T-helper 17 cell (primary cell): ENCODE measurements at places on chromosomes 7 and 10.

GRCh38 chr10:61172182-61172926 is 228.4 kb upstream of the RHOBTB1 start:
- no peak overlapping the region for H3K4me3 ChIP-seq
- no peaks in the 10 kb centered on the region for H3K4me1 ChIP-seq
- no peak overlapping the region for H3K27ac ChIP-seq
- DNase-seq = no peak
- no peaks in the 10 kb centered on the region for H3K27me3 ChIP-seq

GRCh38 chr7:105015390-105015965 is 1.5 kb downstream of the KMT2E start:
- peaks cover 43% of the 10 kb centered on the region for H3K4me1 ChIP-seq
- H3K4me3 ChIP-seq = peak overlapping the region; percentile 98
- peak overlapping the region; percentile 100 for H3K27ac ChIP-seq
- peaks cover 5% of the 10 kb centered on the region for H3K27me3 ChIP-seq

GRCh38 chr7:27961255-27961654 is 219.3 kb downstream of the JAZF1 start:
- H3K27ac ChIP-seq = no peak overlapping the region
- no peaks in the 10 kb centered on the region for H3K4me1 ChIP-seq
- no peaks in the 10 kb centered on the region for H3K27me3 ChIP-seq
- H3K36me3 ChIP-seq = no peaks in the 10 kb centered on the region

GRCh38 chr10:24814568-24815313 is 91.1 kb upstream of the ARHGAP21 start:
- no peak overlapping the region for H3K27ac ChIP-seq
- peaks cover 2% of the 10 kb centered on the region for H3K4me1 ChIP-seq
- peaks cover 8% of the 10 kb centered on the region for H3K27me3 ChIP-seq
- DNase-seq = no peak

DNA sequence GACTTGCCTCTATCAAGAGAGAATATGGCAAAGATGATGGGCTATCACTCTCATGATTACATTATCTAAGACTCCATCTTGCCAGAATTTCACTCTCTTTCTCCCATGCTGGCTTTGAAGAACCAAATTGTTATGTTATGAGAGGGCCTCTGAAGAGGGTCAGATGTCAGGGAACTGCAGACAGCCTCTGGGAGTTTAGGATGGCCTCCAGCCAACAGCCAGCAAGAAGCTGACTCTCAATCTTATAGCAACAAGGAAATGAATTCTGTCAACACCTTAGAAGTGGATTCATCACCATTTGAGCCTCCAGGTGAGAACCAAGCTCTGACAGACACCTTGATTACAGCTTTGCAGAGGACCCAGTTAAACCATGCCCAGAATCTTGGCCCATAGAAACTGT is 33.6 kb downstream of the ZNF22 start:
- H3K27ac ChIP-seq = no peak overlapping the region
- H3K4me1 ChIP-seq = no peaks in the 10 kb centered on the region
- DNase-seq = no peak
- H3K4me3 ChIP-seq = no peak overlapping the region
- no peaks in the 10 kb centered on the region for H3K36me3 ChIP-seq

- DNase-seq = no peak
- peaks cover 8% of the 10 kb centered on the region for H3K4me1 ChIP-seq
- H3K36me3 ChIP-seq = no peaks in the 10 kb centered on the region
Measured at GRCh38 chr10:4865945-4866661, 40.1 kb downstream of the AKR1E2 start.

DNA sequence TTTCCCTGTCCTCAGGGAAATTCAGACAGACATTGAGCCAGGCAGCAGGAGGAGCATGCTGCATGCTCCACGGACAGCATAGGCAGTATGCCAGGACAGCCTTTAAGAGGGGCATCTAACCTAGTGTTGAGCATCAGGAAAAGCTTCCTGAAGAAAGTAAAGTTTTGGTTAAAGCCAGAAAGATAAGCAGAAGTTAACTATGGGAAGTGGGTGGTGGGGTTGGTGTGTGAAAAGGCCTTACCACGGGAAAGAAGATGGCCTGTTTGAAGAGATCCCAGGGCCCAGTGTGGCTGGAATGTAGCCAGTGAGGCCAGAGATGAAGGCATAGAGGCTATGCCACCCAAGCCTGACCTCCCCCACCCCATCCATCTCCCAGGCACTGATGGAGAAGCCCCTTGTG is 102.4 kb upstream of the PLXNA4 start:
- peaks cover 3% of the 10 kb centered on the region for H3K36me3 ChIP-seq
- H3K4me1 ChIP-seq = no peaks in the 10 kb centered on the region
- no peak for DNase-seq
- H3K27me3 ChIP-seq = peaks cover 7% of the 10 kb centered on the region
- H3K27ac ChIP-seq = no peak overlapping the region

DNA sequence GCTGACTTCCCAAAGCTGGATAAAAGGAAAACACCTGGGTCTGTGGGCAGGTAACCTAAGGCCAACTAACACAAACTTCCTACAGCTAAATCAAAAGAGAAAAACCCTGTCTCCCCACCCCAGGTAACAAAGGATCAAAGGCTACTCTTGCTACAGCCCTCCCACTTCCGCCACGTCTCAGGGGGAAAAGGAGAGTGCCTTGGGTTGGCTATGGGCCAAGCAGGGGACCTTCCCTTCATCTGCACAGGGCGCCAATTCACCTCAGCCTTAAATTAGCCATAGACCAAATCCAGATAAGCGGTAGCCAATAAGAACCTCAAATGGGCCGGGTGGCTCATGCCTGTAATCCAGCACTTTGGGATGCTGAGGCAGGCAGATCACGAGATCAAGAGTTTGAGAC is 69.1 kb upstream of the LANCL2 start:
- peaks cover 47% of the 10 kb centered on the region for H3K27me3 ChIP-seq
- no peak overlapping the region for H3K27ac ChIP-seq
- H3K4me1 ChIP-seq = no peaks in the 10 kb centered on the region
- no peak overlapping the region for H3K4me3 ChIP-seq

DNA sequence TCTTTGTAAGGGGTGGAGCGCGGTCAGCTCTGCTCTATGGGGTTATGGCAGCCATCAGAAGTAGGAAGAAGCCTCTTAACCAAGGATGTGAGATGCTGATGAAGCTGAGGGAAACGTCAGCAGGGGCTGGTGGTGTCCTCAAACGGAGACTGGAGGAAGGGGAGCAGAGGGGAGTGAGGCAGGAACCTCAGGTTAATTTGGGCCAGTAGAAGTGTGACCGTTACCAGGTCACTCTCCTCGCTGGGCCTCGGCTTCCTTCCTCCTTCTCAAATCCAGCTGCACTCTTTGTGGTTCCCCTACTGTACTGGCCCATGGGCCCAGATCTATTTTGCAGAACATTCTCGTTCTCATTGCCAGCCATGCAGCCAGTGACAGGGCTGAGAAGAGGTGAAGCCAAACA is 169.5 kb downstream of the TMEM178B start:
- no peaks in the 10 kb centered on the region for H3K36me3 ChIP-seq
- H3K4me3 ChIP-seq = no peak overlapping the region
- peaks cover 4% of the 10 kb centered on the region for H3K4me1 ChIP-seq
- H3K27ac ChIP-seq = no peak overlapping the region
- H3K27me3 ChIP-seq = peaks cover 25% of the 10 kb centered on the region
- DNase-seq = no peak

- peaks cover 10% of the 10 kb centered on the region for H3K4me1 ChIP-seq
- no peaks in the 10 kb centered on the region for H3K27me3 ChIP-seq
- no peak overlapping the region for H3K4me3 ChIP-seq
- H3K36me3 ChIP-seq = peaks cover 4% of the 10 kb centered on the region
- DNase-seq = no peak
Measured at GRCh38 chr10:79298403-79299244, 48.6 kb upstream of the PPIF start.

DNA sequence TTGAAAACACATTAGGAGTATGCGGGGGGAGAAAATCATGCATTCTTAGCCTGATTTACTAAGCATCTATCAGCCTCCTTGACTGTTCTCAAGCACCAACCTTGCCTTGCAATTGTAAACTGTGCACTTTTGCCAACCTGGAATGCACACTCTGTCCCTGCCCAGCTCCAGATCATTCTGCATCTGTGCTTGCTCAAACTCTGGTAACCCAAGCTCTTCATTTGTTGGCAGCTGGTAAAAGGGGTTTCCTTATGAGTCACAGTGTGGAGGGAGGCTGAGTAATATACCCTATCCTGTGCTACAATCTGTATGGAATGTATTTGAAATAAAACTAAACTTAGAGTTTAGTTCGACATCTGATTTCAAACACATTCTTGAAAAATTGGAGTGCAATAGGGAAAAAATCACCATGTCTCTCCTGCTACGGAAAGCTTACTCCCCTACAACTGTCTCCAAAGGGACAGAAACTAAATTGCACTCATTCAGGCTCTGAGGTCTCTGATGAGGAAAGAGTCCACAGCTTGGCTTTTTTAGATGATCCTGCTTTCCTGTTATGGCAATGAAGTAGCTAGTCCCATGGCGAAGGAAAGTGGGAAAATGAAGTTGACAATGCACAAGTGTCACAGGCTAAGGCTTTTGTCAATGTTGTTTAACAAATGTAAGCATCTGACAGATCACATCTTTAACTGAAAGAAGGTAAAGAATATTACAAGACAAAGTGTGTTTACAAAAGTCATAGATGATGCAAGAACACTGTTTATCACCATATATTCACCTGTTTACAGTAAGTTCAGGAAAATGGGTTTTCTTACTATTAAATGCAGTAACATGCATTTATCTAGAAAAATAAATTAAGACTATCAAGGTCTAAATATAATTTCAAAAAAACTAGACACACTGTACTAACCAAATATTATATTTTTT is 61.9 kb downstream of the TES start:
- no peak overlapping the region for H3K4me3 ChIP-seq
- H3K27me3 ChIP-seq = peaks cover 36% of the 10 kb centered on the region
- no peaks in the 10 kb centered on the region for H3K4me1 ChIP-seq

DNA sequence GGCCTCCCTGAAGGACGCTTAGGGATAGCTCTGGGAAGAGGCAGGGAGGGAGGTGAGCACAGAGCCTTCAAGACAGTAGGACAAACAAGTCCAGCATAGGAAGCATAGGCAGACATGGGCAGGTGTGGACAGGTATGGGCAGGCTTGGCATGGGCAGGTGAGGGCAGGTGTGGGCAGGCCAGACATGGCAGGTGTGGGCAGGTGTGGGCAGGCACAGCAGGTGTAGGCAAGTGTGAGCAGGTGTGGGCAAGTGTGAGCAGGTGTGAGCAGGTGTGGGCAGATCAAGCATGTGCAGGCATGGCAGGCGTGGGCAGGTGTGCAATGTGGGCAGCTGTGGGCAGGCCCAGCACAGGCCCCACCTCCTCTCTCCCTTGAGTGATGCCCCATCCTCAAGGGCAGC is 148.8 kb upstream of the ZMIZ1 start:
- H3K36me3 ChIP-seq = peaks cover 3% of the 10 kb centered on the region
- no peak overlapping the region for H3K27ac ChIP-seq
- no peak for DNase-seq

DNA sequence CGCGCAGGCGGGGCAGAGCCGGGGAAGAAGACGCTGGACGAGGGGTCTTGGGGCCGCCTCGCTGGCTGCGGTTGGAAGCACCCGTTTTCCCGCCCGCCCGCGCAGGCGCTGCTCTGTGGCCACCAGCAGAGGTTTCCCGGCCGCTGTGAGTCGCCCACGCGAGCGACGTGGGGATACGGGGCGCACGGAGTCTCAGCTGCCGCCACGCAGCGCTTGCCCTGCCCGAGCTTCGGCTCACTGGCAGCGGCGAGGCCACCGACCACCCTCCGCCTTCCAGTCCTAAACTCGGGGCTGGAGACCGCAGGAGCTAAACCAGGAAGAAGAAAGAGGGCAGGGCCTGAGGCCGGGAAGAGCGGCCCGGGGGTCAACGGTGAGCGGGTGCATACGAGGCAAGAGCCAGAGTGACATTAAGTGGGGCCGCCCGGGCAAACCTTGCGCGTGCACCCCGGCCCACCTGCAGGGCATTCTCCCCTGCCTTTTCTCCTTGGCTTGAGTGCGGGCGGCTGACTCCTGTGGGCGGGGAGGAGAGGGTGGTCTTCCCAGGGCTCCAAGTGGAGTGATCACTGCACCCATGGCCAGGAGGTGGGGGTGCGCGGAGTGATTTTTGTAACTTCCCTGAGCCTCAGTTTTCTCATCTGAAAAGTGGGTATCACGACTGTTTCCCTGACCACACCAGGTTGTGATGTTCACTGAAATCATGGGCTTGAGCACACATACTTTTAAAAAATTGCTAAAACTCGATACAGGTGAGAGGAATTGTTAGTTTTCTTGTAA is 7.1 kb upstream of the EMX2 start:
- no peak for DNase-seq
- H3K27ac ChIP-seq = no peak overlapping the region
- no peaks in the 10 kb centered on the region for H3K36me3 ChIP-seq
- peaks cover 88% of the 10 kb centered on the region for H3K27me3 ChIP-seq
- H3K4me1 ChIP-seq = peaks cover 4% of the 10 kb centered on the region
- H3K4me3 ChIP-seq = no peak overlapping the region

GRCh38 chr7:32500922-32501341 is 5.6 kb downstream of the AVL9 start:
- H3K4me3 ChIP-seq = peak overlapping the region; percentile 73
- H3K27ac ChIP-seq = no peak overlapping the region
- H3K36me3 ChIP-seq = peaks cover 3% of the 10 kb centered on the region
- DNase-seq = no peak

DNA sequence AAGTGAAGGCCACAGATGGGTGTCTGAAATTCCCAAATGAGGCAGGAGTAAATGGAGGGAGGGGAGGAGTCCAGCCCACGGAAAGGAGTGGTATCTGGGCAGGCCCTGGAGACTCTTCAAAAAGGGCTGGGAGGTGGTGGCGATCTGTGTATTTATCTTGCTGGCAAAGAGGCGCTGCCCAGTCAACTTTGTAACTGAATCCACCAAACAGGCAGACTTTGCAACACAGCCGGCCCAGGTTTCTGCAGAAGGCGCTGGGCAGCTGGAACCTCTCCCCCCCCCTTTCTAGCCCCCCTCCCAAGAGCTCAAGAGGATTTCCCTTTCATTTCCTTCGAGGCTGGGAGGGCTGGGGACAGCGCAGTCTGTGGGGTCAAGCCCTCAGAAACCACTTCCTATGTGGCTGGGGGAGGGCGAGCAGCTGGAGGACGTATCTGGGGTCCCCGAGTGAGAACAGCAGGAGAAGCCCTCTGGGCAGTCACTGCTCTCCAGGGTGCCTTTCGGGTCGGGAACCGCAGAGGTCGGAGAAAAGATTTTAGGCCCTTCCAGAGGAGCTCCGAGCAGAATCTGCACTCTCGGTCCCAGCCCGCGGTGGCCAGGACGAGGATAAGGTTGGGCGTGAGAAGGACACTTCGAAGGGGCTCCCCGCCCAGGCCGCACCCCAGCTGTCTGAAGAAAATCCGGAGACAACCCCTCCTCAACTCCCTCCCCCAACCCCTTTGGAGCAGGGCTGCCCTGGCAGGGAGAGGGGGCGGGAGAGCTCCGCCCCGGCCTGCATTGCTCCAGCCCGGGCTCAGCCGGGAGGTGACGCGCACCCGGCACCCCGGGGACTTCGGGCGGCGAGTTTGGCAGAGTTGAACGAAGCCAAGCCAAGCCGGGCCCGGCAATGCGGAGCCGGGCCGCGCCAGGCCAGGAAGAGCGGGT is 965 bp downstream of the ZCCHC24 start:
- peak overlapping the region; percentile 69 for H3K27ac ChIP-seq
- H3K4me1 ChIP-seq = peaks cover 25% of the 10 kb centered on the region
- H3K4me3 ChIP-seq = peak overlapping the region; percentile 93
- H3K27me3 ChIP-seq = no peaks in the 10 kb centered on the region
- DNase-seq = peak; percentile 45
